ENCODE measurements at places on chromosomes 16 and 17.

- no peaks in the 10 kb centered on the region for H3K27me3 ChIP-seq
- H3K36me3 ChIP-seq: no peaks in the 10 kb centered on the region
- peaks cover 10% of the 10 kb centered on the region for H3K4me1 ChIP-seq
- H3K4me3 ChIP-seq: no peak overlapping the region
Measured at GRCh38 chr16:78325468-78326352, 226.3 kb downstream of the WWOX start.

DNA sequence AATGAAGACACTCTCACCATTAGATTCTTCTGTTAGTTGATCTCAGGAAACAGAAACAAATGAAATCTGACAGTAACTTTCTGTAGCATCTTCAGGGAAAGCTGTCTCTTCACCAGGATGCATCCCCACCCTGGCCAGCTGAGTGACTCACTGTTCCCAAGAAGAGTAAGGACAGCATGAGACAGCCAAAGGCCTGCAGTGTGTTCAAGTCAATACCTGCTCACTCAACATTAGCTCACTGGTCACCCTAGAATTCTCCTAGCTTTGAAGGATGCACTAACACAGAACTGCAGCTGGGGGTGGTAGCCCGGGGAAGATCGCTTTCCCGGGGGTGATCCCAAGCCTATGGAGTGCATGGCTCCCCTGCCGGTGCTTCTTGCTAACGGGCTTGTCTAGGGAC, 28.2 kb upstream of the CLEC18B start:
- no peaks in the 10 kb centered on the region for H3K27me3 ChIP-seq

DNA sequence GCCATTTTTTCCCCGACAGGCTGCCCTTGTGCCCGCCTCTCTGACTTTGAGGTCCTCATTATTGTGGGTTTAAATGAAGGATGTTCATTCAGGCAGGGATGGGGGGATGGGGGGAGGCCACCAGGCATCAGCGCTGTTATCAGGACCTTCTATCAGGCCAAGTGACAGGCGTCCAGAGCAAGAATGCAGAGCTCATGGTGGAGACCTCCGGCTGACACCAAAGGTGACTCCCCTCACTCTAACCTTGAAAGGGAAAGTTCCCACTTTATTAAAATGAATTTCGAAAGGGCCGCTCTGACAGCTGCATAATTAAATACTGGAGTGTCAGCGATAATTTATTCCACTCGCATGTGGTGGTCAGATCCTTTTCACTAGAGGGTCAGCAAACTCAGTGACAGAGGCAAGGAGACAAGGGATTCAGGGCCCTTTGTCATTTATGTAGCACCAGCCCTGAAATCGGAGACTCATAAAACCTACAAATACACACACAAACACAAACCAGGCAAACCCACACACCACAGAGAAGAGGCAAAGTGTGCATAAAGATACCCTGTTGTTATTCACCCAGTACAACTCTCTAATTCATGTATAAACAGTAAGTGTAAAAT, 436.0 kb downstream of the MAF start:
- H3K27me3 ChIP-seq: no peaks in the 10 kb centered on the region
- no peak overlapping the region for H3K4me3 ChIP-seq
- no peak overlapping the region for H3K27ac ChIP-seq

- H3K4me1 ChIP-seq: peaks cover 42% of the 10 kb centered on the region
- no peaks in the 10 kb centered on the region for H3K36me3 ChIP-seq
- H3K27ac ChIP-seq: peak overlapping the region; percentile 31
- no peak for DNase-seq
Measured at GRCh38 chr16:25030420-25031131, 15.4 kb upstream of the ARHGAP17 start.

DNA sequence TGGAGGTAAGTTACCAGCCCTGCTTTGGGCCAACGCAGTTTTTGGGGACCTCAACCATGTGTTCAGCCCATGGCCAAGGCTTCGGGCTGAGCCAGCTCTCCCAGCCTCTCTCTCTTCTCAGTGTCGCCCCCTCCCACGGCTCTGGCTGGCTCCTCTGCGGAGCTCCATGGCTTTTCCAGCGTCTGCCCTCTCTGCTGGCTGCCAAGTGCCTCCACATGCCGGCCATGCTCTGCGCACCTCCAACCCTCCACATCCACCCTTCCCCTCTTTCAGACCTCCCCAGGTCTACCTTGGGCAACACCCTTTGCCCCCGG, 23.2 kb downstream of the COTL1 start:
- H3K27ac ChIP-seq: peak overlapping the region; percentile 4
- no peaks in the 10 kb centered on the region for H3K27me3 ChIP-seq
- DNase-seq: no peak
- peaks cover 43% of the 10 kb centered on the region for H3K4me1 ChIP-seq
- no peaks in the 10 kb centered on the region for H3K36me3 ChIP-seq

- H3K27ac ChIP-seq: no peak overlapping the region
- no peak overlapping the region for H3K4me3 ChIP-seq
- DNase-seq: no peak
- H3K36me3 ChIP-seq: peaks cover 3% of the 10 kb centered on the region
- no peaks in the 10 kb centered on the region for H3K4me1 ChIP-seq
Measured at GRCh38 chr17:51064061-51064735, 56.5 kb downstream of the SPAG9 start.

DNA sequence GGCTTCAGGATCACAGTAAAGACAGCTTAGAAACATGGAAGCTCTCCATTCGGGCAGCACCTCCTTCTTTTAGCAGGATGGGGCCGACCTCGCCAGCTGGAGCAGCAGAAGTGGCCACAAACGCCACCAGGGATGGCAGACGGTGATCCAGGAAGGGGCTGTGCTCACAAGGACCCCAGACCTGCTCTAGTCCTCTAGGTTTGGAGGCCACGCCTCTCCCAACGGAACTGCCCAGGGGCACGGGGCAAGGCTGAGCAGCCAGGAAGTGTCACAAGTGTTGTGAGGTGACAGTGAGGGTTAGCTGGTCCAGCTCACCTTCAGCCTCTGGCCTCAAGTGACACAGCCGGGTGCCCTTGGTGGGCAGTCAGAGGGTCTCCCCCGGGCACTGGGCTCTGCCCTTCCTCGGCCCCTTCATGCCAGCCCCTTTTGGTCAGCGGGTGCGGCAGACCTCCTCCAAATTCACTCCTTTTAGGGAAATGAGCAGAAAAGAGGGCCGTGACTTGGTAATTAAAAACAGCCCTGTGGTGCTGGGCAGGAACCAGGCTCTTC, 20.4 kb downstream of the CEP295NL start:
- H3K27ac ChIP-seq: peak overlapping the region; percentile 66
- no peaks in the 10 kb centered on the region for H3K36me3 ChIP-seq
- DNase-seq: no peak
- H3K4me3 ChIP-seq: no peak overlapping the region

- H3K27me3 ChIP-seq: peaks cover 23% of the 10 kb centered on the region
- no peak for DNase-seq
- H3K36me3 ChIP-seq: no peaks in the 10 kb centered on the region
- no peaks in the 10 kb centered on the region for H3K4me1 ChIP-seq
- no peak overlapping the region for H3K27ac ChIP-seq
Measured at GRCh38 chr16:86432691-86433090, 77.6 kb upstream of the FOXF1 start.

DNA sequence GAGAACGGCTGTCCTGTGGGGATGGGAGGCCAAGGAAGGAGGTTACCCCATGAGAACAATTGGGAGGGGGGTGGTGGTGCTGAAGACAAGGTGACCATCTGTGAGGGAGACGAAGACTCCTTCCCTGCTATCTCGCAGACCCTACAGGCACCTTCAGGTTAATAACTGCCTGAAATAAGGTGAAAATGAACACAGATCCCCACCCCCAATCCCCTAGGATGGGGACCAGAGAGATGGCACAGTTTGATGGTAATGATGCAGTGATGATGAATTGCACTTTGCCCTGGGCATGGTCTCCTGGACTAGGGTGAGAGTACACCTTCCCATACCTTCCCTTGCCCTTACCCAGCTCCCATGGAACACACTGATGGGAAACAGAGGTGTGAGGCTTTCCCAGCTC, 1.4 kb upstream of the NAE1 start:
- no peak for DNase-seq
- peaks cover 21% of the 10 kb centered on the region for H3K27me3 ChIP-seq
- no peak overlapping the region for H3K27ac ChIP-seq
- H3K4me3 ChIP-seq: no peak overlapping the region
- peaks cover 49% of the 10 kb centered on the region for H3K4me1 ChIP-seq
- H3K36me3 ChIP-seq: no peaks in the 10 kb centered on the region

- DNase-seq: no peak
- H3K4me1 ChIP-seq: peaks cover 10% of the 10 kb centered on the region
- peaks cover 4% of the 10 kb centered on the region for H3K27me3 ChIP-seq
- no peak overlapping the region for H3K27ac ChIP-seq
- H3K4me3 ChIP-seq: no peak overlapping the region
- no peaks in the 10 kb centered on the region for H3K36me3 ChIP-seq
Measured at GRCh38 chr16:57562669-57563486, 20.4 kb downstream of the ADGRG5 start.

- H3K4me3 ChIP-seq: peak overlapping the region; percentile 89
- H3K4me1 ChIP-seq: peaks cover 28% of the 10 kb centered on the region
- no peak overlapping the region for H3K27ac ChIP-seq
- peak; percentile 35 for DNase-seq
Measured at GRCh38 chr16:67277294-67277998, 1.9 kb upstream of the PLEKHG4 start.

GRCh38 chr17:71725811-71726210, 395.0 kb upstream of the SOX9 start:
- no peak overlapping the region for H3K27ac ChIP-seq
- no peak for DNase-seq
- H3K27me3 ChIP-seq: no peaks in the 10 kb centered on the region
- H3K36me3 ChIP-seq: no peaks in the 10 kb centered on the region

DNA sequence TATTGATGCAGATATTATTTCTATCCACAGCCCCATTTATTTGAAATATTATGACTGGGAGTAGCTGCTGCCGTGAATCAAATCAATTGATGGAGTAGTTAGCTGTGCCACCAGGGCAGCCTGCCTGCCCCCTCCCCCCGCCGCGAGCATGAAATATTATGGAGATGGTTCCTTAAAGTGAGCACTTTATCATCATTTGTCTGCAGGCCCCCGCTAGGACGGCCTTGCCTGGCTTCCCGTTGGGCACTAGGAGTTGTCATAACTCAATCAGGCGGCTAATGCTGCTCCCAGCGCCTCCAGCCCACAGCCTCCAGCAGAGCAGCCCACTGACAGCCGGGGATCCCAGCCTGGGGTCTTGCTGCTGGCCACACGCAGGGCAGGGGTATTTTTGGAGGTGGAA, 173.9 kb downstream of the SALL1 start:
- no peak for DNase-seq
- no peaks in the 10 kb centered on the region for H3K27me3 ChIP-seq
- H3K4me1 ChIP-seq: no peaks in the 10 kb centered on the region
- no peak overlapping the region for H3K27ac ChIP-seq
- no peaks in the 10 kb centered on the region for H3K36me3 ChIP-seq

DNA sequence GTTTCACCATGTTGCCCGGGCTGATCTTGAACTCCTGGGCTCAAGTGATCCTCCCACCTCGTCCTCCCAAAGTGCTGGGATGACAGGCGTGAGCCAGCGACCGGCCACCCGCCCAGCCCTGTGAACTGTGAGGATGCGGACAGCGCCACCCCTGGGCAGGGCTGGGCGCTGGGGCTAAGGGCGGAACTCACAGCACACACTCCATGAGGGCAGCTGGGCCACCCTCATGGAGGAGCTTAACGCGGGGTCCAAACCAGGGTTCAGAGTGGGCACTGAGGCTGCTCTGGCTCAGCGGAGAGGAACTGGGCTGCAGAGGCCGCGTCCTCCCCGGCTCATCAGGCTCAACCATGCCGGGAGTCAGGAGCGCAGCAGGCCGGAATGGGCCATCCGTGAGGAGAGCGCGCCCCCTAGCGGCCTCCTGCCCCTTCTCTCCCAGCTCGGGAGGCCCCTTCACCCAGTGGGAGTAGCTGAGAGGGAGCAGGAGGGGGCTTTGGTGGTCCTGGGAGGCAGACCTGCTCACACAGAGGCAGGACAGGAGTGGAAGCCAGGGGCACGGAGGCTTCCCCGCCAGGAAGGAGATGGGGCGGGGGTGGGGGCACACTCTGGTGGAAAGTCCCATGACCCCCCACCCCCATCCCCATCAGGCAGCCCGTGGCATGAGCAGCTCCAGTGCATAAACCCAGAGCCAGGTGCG, 13.8 kb downstream of the CORO7 start:
- H3K4me3 ChIP-seq: 0 out of 2 replicates have a peak overlapping the region, but pooled peaks have one; percentile 30
- no peaks in the 10 kb centered on the region for H3K27me3 ChIP-seq
- peaks cover 23% of the 10 kb centered on the region for H3K4me1 ChIP-seq
- peak; percentile 45 for DNase-seq
- H3K27ac ChIP-seq: no peak overlapping the region

- H3K4me1 ChIP-seq: no peaks in the 10 kb centered on the region
- H3K4me3 ChIP-seq: no peak overlapping the region
- H3K36me3 ChIP-seq: no peaks in the 10 kb centered on the region
- no peak overlapping the region for H3K27ac ChIP-seq
- DNase-seq: no peak
- H3K27me3 ChIP-seq: peaks cover 11% of the 10 kb centered on the region
Measured at GRCh38 chr16:68416057-68417046, 32.0 kb downstream of the SMPD3 start.

DNA sequence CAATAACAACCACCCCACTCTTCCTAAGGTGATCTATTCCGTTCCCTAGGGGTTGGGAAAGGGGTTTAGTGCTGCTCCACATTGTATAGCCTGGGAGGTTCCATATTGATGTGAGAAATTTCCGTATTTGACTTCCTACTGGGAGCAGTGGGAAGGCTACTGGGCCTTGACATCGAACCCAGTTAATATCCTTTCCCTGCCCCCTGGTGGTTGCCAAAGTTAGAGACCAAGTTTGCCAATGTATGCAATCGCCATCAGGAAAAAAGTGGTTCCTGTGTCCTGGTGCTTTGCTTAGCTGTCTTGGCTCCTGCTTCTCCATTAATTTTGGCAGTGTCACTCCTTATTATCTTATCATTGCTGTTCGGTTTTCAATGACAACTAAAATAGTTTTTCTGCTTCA, 914.9 kb downstream of the KCNJ2 start:
- H3K36me3 ChIP-seq: no peaks in the 10 kb centered on the region
- H3K27me3 ChIP-seq: no peaks in the 10 kb centered on the region

GRCh38 chr16:4692460-4693295, 684 bp upstream of the NUDT16L1 start:
- no peak for DNase-seq
- H3K27ac ChIP-seq: peak overlapping the region; percentile 43
- H3K4me1 ChIP-seq: peaks cover 32% of the 10 kb centered on the region
- peak overlapping the region; percentile 96 for H3K4me3 ChIP-seq
- no peaks in the 10 kb centered on the region for H3K27me3 ChIP-seq

- no peaks in the 10 kb centered on the region for H3K36me3 ChIP-seq
- H3K4me1 ChIP-seq: peaks cover 57% of the 10 kb centered on the region
- peak overlapping the region; percentile 58 for H3K4me3 ChIP-seq
- DNase-seq: no peak
Measured at GRCh38 chr17:36934692-36935630, 2.3 kb upstream of the LHX1 start.

GRCh38 chr16:11133344-11133943, 122.6 kb downstream of the SOCS1 start:
- H3K27me3 ChIP-seq: no peaks in the 10 kb centered on the region
- peaks cover 33% of the 10 kb centered on the region for H3K4me1 ChIP-seq
- no peaks in the 10 kb centered on the region for H3K36me3 ChIP-seq
- no peak overlapping the region for H3K4me3 ChIP-seq
- H3K27ac ChIP-seq: no peak overlapping the region

GRCh38 chr16:23557779-23558702, 514 bp downstream of the UBFD1 start:
- H3K27ac ChIP-seq: peak overlapping the region; percentile 86
- peaks cover 3% of the 10 kb centered on the region for H3K27me3 ChIP-seq
- peaks cover 43% of the 10 kb centered on the region for H3K36me3 ChIP-seq
- H3K4me1 ChIP-seq: peaks cover 48% of the 10 kb centered on the region
- DNase-seq: peak; percentile 26
